ENCODE measurements at places on chromosomes 6 and 20.

- DNase-seq = peak; percentile 61
Measured at GRCh38 chr6:106557837-106558236, 71.5 kb downstream of the RTN4IP1 start.

DNA sequence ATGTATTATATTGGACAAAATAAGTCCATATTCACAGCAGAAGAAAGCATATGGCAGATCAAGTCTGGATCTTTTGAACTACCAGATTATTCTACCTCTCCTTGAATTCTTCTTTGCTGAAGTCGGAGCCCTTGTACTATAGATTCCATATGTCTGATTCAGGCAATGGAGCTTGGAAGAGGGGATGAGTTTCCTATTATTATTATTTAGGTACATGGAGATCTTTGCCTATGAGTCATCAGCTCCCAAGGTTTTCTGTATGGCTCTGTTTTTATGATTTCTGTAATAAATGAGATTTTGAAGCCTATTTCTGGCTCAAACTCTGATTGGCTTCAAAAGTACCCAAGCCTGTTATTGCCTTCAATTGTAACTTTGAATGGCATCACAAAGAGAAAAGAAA, 72.0 kb downstream of the OPRM1 start:
- DNase-seq = no peak

DNA sequence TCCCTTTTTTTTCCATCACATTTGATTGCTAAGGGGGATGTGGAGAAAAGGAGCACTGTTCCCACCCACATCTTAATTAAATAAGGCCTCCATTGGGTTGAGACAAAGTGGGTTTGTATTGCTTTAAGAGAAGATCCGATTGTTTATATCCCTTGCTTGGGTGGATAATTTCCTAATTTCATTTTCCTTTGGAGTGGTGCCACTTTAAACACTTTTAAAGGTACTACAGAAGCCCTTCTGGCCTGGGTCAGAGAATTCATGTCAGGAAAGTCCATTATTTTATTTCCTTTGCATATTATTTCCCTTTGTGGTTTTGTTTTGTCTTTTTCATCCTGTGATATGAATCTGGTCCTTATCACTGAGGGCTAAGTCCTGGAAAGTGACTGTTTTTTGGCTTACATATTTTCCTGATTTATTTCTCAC, 56.9 kb downstream of the PHACTR2 start:
- DNase-seq = peak; percentile 63

DNA sequence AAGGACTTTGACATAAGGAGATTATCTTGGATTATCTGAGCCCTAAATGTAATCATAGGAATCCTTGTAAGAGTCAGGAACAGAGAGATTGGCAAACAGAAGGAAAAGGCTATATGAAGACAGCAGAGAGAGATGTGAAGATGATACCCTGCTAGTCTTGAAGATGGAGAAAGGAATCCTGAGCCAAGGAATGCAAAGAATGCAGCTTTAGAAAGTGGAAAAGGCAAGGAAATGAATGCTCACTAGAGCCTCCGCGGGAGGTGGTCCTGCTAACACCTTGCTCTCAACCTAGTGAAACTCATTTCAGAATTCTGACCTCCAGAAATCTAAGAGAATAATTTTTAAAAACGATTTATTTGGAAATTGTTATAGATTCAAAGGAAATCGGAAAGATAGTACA, 117.1 kb downstream of the TBXT start:
- no peak for DNase-seq

- peak; percentile 91 for DNase-seq
Measured at GRCh38 chr6:14881398-14881797, 364.5 kb upstream of the JARID2 start.
